ENCODE measurements at places on chromosomes 7 and 10. TPM values are rescaled to one million over a fixed set of nuclear protein-coding genes. Genes with fewer than 3 reads are reported as not detected.

DNA sequence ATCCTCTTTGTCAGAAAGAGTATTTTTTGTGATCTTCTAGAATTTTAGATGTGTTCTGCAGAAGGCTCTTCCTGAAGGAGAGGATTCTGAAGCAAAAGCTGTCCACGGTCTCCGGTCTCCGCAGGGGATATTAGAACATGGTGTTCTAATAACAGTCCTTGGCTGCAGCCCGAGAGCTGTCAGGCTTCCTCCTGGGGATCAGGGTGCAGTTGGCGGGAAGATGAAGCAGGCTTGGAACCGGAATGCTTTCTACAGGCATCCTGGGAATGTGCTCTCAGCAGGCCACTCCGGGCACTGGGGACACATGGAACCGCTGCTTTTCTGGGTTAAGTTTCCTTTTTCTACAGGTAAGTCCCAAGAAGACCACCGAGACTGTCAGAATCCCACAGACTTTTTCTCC, 118.6 kb upstream of the PARD3 start:
- no peak for DNase-seq

Gene SPDYE2
- total RNA-seq: 0.16 TPM

Gene EPO
- total RNA-seq: not detected

Gene VAX1
- not detected for total RNA-seq

Gene DENND2A
- 34.4 TPM for total RNA-seq

Gene AKR1E2
- 23.0 TPM for total RNA-seq

Measured in urinary bladder (tissue), 4 donors.